CD4-positive, alpha-beta T cell treated with Interleukin-17A for 1 hour (primary cell): ENCODE measurements at places on chromosomes 5 and 9.

- DNase-seq: no peak
Observed at GRCh38 chr9:70049236-70049635, 5.6 kb downstream of the MAMDC2 start.

- DNase-seq: no peak
Observed at GRCh38 chr5:88746438-88746882, 136.5 kb downstream of the MEF2C start.

DNA sequence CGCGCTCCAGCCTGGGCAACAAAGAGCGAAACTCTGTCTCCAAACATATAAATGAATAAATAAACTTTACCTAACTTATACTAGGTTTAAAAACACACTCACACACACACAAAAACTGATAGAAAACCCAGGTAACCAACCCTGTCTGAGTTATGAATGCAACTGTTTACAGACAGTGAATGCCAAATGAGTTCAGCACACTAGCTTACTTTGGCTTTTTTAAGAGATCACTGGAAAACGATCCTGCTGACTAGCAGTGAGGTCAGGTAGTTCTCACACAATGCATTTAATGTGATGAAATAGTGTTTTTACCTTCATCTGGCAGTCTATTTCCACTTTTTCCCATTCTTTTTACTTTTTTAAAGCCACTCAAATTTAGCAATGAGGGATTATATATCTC, 22.4 kb downstream of the FAF2 start:
- DNase-seq: no peak

DNA sequence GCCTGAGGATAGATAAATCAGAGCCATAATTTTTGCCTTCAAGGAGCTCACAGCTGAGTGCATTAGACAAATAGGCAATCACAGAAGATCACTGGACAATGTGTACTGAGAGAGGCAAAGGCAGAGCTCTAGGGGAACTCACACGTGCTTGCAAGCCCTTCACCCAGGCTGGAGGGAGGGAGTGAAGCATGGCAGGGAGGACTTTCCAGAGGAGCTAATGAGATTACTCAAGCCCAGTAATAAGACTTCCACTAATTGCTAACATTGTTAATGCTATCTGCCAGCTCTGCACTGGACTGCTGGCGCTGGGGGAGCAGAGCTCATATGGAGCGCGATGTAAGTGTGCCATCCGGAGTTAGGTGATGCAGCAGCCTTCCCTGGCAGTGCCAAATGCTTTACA, 408.4 kb downstream of the NTRK2 start:
- DNase-seq: no peak

GRCh38 chr9:79173932-79174331, 397.8 kb upstream of the TLE4 start:
- no peak for DNase-seq
